ENCODE measurements at places on chromosomes 7 and 10.

DNA sequence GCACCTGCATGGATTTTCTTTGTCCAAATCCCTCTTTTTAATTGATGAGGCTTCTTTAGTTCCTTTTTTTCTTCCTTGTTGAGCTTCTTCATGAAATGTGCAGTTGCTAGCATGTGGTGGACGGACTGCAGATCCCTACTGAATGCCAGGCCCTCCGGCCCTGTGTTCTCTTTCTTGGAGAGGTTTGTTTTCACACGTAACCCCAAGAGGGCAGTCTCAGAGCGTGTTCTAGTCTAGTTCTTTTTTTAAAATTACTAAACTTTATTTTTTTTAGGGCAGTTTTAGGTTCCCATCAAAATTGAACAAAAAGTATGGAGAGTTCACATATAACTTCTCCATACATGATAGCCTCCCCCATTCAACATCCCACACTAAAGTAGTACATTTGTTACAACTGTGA is 190.0 kb downstream of the CFTR start:
- no peak for DNase-seq

DNA sequence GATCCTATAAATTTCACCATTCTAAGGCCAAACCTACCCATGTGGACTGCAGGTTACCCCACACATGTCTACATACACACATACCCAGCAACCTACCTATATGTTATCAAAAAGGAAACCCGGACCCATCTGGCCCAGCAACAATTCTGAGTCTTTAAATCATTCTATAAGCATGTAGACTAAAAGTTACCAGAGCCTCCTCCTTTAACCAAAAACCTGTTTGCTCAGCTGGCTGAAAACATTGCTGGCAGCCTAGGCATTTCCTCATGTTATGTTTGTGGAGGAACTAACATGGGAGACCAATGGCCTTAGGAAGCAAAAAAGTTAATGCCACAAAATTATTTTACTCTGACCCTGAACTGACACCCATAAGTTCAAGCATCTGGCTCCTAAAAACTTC is 5.3 kb upstream of the ADCK2 start:
- DNase-seq: no peak

GRCh38 chr10:32393911-32394310 is 47.0 kb upstream of the EPC1 start:
- DNase-seq: no peak

GRCh38 chr10:96038476-96039387 is 4.7 kb upstream of the CCNJ start:
- DNase-seq: no peak
